ENCODE measurements at places on chromosomes 16 and 17.

DNA sequence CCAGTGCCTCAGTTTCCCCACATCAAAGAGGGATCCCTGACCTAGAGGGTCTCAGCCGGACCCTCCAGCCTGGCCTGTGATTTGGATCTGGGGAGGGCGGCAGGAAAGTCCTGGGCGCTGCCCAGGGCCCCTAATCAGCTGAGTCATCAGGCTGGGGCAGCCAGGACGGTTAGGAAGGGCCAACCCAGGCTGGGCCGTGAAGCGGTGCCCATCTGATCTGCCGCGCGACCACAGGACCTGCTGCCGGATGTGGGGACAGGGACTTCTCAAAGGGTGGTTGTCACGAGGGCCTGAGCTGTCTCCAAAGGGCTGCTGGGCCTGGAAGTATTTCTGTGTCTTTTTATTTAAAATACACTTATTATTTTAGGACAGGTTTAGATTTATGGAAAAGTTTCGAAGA lies 4.4 kb downstream of the TPSAB1 start:
- DNase-seq: no peak

- no peak for DNase-seq
Observed at GRCh38 chr17:13134076-13134475, 116.2 kb upstream of the ELAC2 start.

DNA sequence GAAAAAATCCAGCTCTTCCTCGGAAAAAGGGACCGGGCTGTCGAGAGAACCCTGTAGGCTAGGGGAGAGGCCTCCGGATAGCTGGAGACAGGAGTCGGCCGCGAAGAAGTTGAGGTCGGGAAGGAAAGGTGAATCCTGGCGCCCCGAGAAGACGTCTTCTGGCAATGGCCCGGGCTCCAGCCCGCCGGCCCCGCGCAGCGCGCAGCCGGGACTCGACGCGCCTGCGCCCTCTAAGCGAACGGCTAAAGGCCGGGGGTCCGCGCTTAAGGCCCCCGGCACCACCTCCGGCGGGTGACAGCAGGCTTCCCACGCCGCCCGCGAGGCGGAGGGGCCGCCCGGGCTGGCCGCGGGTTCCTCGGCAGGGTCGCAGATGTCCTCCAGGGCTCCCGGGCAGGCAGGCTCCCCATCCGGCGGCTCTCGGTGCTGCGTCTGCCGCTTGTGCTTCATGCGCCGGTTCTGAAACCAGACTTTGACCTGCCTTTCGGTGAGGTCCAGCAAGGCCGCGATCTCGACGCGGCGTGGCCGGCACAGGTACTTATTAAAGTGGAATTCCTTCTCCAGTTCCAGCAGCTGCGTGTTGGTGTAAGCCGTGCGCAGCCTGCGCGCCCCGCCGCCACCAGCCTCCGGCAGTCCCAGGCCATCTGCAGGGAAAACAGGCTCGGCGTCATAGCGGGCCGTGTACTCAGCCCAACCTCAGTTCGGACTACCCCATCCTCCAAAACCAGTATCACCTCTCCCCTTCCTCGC lies 1.6 kb downstream of the HOXB2 start:
- DNase-seq: no peak

DNA sequence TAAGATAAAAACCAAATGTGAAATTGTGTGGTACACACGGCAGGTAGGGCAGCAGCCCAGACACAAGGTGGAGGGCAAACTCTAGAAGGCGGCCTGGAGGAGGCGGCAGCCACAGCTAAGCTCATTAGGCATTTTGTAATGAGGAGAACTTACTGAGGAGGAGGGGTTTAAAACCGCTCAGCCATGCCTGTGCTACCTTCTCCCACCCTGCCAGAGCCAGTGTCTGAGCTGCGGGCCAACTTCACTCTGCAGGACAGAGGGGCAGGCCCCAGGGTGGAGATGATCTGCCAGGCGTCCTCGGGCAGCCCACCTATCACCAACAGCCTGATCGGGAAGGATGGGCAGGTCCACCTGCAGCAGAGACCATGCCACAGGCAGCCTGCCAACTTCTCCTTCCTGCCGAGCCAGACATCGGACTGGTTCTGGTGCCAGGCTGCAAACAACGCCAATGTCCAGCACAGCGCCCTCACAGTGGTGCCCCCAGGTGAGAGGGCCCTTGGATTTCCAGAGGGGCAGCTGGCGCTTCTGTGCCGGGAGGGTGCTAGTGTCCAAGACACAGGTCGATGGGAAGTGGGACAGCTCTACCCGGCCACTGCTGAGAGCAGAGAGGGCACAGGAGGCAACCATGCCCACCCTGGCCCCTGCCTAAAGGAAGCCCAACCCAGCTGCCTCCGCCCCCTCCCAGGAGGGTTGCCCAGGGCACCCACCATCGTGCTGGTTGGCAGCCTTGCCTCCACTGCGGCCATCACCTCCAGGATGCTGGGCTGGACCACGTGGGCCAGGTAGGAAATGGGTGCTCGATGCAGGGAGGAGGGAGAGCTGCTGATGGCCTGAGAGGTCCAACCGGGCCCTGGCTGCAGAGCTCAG lies 4.3 kb upstream of the SYNGR2 start:
- DNase-seq: no peak

DNA sequence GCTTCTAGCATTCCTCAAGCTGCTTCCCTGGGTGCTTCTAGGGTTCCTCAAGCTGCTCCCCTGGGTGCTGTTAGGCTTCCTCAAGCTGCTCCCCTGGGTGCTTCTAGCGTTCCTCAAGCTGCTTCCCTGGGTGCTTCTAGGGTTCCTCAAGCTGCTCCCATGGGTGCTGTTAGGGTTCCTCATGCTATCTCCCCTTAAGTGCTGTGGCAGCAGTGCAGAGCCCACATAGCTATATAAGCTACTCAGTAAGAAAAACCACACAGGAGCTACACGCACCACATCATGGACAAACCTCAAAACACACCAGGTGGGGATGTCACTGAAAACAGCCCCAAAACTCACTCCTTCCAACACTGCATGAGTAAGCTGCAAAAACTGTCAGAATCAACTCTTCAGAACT lies 35.2 kb downstream of the ANKRD11 start:
- DNase-seq: no peak

DNA sequence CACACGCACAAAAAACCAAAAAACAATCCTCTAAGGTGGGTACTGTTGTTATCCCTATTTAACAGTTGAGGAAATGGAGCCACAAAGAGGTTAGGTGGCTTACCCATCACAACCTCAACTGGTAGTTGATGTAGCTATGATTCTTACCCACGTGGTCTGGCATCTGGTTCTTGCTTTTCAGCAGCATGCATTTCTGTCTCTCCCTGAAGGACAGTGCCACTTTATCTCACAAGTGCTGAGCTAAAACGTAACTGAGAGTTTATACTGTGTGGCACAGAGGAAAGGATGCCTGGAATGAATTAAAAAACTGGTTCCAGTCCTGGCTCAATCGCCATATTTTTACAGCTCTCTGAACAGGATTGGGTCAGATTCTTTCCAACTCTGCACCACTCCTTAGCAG lies 1.9 kb upstream of the CORO6 start:
- no peak for DNase-seq

DNA sequence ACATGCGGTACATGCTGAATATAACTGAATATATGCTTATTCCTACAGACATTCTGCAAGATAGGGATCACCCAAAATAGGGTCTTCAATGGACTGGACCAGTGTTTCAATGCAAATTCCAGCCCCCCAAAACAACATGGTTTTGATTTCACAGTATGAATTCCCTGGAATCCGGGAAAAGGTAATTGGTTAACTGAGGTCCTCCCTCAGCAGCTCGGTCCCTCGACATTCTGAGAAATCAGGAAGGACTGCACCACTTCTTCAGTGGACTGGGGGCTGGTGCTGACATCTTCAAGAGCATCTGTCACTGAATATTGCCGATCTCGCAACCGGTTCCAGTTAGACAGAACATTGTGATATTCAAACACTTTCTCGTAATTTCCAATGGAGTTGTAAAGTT lies 25.1 kb downstream of the CHCT1 start:
- no peak for DNase-seq

DNA sequence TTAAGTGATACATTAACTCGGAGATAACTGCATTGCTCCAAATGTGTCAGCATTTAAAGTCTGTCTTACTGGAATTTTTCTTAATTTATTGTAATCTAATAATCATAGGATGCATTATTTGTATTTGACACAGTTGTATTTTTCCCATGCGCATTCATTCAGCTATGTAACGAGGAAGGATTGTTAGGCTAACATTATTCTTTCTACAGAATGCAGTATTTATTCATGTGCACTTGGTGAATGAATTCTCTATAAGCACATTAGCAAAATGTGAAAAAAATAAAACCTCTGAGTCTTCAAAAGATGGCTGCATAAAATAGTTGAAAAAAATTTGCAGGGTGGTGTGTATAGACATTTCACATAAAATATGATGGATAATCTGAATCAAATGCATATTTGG lies 168.6 kb downstream of the CNTNAP4 start:
- no peak for DNase-seq

DNA sequence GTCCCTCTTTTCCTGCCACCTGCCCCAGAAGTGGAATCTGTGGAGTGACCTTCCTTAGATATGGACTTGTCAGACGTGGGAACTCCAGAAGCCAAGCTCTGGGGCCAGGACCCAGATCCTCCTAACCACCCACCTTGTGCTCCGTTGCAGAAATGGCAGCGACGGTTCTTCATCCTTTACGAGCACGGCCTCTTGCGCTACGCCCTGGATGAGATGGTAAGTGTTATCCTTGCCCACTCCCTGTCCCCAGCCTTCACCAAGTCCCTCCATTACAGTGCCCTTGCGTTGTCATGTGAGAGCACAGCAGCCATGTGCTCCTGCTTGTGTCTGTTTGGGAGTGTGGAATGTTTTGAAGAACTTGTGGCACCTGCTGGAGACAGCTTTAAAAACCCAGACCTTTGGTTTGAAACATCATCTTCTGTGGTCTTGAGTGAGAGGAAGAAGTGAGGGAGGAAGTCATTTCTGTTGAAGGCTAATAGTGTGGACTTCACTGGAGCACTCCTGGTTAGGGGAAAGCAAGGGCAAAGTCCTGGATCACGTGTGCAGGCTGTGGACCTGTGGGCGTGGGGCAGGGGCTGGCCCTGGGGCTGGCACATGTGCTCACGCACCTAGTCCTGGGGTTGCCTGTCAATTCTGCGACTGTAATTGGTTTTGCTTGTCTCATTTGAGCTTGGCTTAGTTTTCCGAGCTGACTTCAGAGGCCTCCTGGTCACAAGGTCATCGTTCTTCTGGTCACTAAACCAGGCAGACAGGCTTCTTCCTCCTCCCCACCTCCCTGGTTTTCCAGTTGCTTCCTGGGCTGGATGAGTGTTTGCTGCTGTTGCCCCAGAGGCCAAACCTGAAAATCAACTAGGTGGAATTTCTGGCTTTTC lies 35.8 kb downstream of the MPRIP start:
- DNase-seq: no peak

GRCh38 chr16:67841198-67841815 lies 813 bp upstream of the THAP11 start:
- no peak for DNase-seq

DNA sequence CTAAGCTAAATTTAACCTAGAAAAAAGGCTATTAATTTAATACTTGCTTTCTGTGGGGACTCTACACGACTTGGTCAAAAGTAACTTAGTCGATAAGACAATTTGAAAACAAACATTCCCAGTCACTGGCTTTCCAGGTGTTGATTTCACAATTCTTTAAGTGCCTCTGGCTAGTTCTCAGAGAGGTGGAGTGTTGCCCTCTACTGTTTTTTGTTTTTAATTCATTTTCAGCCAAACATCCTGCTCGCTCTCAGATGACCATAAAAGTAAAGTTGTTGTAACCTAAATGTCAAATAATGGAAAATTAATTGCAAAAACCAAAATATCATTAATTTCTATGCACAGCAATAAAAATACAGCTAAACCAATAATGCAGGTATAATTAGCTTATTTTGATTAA lies 107.1 kb downstream of the MYO1D start:
- no peak for DNase-seq

DNA sequence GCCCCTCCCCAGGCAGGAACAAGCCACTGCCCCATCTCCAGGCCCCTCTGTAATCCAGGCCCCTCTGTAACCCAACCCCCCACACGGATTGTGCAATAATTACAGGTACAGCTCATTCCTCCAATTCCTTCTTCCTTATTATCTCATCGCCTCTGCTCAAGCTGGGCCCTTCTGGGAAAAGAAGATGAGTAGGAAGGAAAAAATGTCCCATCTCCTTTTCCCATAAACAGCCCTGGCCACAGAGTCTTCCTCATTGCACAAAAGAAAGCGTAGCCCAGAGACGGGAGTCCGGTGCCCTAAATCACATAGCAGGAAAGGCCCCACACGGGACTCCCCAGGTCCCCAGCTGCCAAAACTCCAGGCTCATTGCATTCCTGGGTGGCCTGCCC lies 3.6 kb upstream of the LITAFD start:
- DNase-seq: no peak
